Calu3 (cell line): ENCODE measurements at places on chromosomes 6 and 20. TPM values are rescaled to one million over a fixed set of nuclear protein-coding genes. Genes with fewer than 3 reads are reported as not detected.

DNA sequence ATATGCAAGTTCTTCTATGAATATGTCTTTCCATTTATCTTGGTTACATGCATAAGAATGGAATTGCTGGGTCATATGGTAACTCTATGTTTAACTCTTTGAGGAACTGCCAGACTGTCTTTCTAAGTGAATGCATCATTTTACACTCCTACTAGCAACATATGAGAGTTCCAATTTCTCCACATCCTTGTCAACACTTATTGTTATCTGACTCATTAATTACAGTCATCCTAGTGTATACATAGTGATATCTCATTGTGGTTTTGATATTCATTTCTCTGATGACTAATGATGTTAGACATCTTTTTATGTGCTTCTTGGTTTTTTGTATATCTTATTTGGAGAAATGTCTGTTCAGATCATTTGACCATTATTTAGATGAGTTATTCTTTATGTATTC, 96.7 kb upstream of the LAMP5 start:
- DNase-seq = no peak

DNA sequence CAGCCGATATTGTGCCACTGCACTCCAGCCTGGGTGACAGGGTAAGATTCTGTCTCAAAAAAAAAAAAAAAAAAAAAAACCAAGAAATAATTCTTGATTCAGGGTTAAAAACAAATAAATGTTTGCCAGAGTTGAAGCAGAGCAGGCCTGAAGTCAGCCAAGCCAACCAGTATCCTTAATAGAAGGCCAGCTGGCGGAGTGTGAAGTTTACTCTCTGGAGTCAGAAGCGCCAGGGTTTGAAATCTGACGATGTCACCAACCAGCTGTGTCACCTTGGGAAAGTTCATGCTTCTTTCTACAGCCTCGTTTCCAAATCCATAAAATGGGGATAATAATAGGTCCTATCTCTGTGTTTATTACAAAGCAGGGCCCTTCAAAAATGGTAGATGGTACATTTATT, 73.0 kb upstream of the ENPP5 start:
- DNase-seq = no peak

- DNase-seq = no peak
Measured at GRCh38 chr6:144310765-144311164, 25.6 kb downstream of the UTRN start.

DNA sequence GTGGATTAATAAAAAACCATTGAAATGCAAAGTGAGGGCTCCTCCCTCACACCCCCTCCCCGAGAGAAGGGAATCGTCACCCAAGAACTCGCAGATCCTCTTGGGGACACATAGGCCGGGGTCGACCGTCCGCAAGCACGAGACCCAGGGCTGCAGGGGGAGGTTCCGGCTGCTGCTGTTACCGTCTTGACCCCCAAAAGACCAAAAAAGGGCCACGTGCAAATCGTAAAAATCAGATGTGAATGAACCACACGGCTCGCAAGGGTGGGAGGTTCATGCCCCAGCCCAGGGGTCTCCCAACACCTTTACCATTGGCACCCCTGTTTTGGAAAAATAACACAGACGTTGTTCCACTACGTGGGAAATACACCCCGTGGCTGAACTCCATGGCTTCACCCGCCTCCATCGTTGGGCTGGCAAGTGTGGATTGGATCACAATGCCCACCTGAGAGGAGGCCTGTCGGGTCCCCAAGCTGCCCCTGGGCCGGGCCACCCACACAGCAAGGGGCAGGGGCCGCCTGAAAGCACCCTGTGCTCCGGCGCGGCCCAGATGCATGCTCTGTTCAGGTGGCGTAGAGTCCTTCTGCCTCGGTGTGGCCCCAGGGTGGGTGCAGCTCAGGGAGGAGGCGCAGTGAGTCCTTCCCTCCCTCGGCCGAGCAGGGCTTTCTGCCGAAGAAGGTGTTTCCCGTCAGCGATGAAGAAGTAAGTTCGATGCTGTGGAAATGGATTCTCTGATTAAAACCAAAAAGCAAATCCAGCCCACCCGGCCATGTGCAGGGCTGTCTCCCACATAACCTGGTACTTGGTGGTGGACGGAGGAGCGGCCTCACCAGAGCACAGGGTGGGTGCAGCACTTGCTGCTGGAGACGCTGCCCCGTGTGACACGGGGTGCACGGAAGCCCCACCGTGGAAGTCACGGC, 85.0 kb downstream of the YTHDF1 start:
- DNase-seq = no peak

Gene ERVFRD-1
- not detected in 2 replicates for total RNA-seq

DNA sequence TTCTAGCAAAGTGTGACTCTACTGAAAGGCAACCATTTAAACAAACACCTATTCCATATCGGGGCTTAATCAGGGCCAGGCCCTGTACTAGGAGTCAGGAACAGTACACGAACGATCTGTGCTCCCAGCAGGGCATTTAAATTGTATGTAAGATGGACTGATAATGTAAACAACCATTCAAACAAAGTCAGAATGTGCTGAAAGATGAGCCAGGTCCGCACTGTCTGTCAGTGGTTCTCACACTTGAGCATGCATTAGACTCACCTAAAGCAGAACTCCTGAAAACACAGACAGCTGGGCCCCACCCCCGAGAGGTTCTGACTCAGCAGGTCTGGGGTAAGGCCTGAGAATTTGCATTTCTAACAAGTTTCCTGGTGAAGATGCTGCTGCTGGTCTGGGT, 81.6 kb downstream of the PXDC1 start:
- no peak for DNase-seq

Gene ZNF292
- total RNA-seq = 41.6 and 44.6 TPM in 2 replicates

Gene VGLL2
- not detected in 2 replicates for total RNA-seq
